ENCODE measurements at places on chromosomes 7 and 10.

DNA sequence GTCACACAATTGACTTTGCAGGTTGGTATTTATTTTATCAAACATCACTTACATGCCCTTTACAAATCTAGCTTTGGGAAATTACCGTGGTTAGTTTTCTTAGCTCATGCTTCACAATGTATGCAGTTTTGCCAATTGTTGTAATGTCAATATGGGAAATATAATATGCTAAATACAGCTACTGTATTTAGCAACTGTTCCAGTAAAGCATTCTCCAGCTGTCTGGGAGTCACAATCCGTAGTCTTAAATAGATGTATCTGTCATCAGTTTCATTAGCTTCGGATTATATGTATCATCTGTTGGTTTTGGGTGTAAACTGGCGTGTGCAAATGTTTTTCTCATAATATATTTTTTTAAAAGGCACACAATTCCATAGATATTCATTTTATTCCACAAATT lies 19.4 kb upstream of the AHR start:
- no peak for DNase-seq

DNA sequence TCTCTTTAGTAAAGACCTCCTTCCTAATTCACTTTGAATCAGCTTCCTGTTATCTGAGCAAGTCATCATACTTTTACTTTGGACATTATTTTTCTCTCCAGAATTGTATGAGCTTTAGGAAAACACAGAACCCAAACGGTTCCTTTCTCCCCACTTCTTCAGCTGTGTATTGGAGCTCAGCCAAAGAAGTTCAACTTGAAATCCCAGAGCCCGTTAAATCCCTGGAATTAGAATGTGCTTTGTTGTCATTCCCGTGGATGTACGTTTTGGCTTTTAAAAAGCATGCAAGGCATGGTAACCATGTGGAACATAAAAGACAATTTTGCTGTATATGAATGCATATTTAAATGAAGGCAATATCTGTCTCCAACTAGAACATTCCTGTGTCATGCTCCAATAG lies 46.6 kb downstream of the AGMO start:
- no peak for DNase-seq

- no peak for DNase-seq
Measured at GRCh38 chr7:140609646-140610045, 31.0 kb downstream of the DENND2A start.

DNA sequence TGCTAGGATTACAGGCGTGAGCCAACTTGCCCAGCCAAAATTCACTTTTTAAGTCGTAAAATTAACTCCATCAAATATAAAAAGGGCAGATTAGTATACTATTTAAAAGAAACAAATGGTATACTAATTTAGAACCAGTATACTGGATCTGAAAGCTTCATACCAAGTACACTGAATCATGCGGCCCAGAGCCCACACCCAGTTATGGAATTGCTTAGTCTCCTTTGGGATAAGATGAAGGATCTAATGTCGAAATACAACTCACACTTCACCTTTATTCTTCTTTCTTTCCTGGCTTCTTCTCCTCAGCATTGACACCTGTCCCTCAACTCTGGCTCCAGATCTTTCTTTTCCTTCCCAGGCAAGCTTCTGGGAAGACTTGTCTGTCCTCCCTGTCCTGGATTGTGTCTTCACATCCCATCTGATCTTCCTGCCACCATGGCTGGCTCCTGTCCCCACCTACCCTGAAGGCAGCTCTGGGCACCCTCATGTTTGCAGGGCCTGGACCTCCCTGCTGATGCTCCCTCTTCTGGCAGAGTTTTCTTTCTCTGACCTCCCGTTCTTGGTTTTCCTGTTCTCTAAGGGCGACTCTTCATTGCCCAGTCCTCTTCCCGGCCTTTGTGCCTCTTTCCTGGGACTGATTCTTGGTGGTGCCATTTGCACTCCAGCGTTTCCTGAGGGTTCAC lies 57.8 kb upstream of the CTBP2 start:
- no peak for DNase-seq

- DNase-seq: no peak
Measured at GRCh38 chr7:81714306-81714705, 55.5 kb downstream of the HGF start.

DNA sequence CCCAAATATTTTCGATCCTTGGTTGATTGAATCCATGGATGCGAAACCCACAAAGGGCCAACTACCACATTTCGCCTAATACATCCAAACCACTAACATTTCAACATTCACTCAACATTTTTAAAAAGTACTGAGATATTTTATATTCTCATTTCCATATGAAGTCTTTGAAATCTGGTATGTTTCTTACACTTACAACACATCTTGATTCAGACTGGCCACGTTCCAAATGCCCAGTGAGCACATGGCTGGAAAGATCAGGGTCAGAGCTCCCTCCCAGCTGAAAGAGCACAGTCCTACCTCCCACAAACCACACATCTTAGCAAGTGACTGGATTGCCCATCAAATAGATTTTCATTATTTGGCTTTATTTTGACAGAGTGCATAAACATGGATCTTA lies 18.9 kb downstream of the NCAPG2 start:
- no peak for DNase-seq

DNA sequence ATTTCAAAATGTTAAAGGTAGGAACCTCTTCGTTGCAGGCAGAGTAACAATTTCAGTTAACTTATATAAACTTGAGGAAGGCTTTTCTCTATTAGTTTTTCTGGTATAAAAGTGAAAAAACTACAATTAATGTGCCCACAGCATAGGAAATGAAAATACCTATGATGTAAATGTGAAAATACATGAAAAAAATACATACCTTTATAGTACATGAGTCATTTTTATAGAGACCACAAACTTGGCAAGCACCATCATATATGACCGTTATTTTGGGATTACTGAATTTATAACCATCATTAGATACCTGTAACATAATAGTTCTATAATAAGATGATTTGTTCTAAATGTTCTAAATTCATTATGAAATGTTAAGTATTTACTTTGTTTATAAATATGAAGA lies 42.7 kb downstream of the VWDE start:
- no peak for DNase-seq

DNA sequence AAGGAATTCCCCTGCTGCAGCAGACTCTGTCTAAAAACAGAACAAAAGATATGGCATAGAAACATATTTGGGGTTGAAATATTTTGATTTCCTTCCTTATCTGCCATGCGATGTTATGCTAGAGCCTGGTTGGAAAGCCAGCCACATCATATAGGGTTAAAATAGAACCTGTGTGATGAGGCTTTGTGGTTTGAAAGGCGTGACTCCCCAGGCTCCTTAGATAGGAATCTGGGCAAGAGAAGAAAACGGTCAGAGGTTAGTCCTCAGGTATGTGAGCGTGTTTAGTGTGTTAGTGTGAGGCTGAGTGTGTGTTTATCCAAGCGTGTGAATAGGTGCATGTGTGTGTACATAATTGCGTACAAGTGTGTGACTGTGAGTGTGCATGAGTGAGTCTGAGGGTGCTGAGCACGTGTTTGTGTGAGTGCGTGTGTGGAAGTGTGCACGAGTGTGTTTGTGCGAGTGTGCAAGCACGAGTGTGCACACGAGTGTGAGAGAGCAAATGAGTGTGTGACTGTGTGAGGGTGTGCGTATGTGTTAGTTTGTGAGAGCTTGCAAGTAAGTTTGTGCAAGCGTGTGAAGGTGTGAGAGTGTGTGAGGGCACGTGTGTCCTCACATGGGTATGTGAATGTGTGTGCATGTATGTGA lies 79.9 kb downstream of the COL26A1 start:
- no peak for DNase-seq

DNA sequence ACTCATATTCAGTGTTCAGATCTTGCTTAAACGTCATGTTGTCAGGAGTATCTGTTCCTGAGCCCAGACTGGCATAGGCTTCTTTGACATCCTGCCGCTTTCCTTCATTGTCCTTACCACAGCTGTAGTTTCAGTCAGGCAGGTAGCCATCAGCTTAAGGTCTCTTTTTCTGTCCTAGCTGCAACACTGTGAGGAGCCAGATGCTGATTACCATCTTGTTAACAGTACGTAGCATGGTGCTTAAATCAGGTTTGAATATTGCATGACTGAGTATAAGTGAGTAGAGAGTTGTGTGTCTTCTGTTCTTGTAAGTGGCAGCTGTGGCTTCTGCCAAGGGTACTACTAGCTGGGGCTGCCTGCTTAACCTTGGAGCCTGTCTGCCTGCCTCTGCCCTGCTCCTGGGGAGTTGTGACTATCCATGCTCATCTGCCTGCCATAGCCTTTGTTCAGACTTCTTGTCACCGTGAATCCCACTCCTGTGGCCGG lies 92.6 kb downstream of the MAPK8 start:
- no peak for DNase-seq

DNA sequence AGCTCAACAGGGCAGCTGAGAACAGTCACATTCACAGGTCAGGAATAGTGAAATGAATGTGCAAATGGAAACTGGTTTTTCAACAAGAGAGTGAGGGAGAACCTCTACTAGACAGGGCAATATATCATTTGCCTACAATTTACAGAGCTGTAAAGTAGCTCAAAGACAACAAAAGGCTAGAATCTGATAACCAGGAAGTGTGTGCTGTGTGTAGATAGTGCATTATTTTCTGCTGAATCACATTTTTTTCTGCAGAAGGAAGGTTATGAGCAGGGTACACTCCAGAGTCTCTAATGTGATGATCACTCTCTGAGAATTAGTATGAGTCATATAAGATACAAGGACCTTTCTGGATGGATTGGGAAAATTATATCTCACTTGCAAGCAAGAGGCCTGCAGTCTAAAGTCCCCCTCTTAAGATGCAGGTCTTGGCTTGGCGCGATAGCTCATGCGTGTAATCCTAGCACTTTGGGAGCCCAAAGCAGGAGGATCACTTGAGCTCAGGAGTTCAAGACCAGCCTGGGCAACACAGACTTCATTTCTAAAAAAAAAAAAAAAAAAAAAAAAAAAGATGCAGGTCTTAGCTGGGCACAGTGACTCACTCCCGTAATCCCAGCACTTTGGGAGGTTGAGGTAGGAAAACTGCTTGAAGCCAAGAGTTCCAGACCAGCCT lies 59.9 kb upstream of the COBL start:
- no peak for DNase-seq

DNA sequence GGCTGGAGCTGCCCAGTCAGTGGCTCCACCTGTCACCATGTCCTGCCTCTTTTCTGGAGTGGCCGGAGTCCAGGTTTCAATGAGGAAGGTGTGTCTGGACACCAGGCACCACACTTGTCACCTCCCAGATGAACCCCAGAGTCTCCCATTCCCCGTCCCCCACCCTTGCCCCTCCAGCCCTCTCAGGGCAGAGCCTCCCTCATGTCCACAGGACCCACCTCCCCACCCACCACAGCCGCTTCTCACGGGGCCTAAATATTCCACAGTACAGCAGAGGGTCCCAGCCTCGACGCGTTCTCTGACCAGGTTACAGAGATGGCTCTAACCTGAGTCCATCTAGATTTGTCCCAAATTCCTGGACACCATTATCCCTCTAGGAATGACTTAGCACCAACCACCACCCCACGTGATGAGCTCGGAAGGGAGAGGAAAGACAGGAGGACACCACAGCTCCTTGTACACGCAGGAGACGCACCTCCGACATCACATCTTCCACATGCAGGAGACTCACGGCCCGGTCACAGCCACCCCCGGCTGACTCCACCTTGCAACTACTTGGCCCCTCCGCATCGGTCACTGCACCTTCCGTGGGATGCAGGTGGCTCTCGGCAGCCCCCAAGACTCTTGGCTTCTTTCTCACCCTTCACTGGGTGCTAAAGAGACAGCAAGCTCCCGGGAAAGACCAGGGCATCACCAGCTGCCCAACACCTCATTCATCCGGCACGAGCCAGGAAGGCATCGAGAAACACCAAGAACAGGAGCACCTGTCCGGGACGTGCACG lies 560.2 kb downstream of the DNAJB6 start:
- no peak for DNase-seq

DNA sequence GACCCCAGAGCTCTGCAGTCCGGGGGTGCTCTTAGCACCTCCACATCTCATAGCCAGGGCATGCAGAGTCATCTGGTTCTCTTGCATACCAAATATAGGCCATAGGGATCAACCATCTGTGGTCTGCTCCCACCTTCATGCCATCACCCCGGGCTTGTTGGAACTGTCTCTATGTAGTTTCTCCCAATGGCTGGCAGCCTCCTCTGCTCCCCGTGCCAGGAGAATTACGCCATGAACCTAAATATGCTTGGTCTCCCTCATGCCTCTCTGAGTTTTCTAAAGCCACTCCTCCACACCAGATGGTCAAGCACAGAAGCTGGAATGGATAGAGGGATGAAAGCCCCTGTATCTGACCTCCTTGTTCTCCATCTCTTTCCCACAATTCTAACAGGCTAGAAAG lies 302.6 kb upstream of the MYO3A start:
- DNase-seq: no peak

- no peak for DNase-seq
Measured at GRCh38 chr10:120172356-120172755, 279.8 kb downstream of the SEC23IP start.

- DNase-seq: no peak
Measured at GRCh38 chr7:120615703-120616102, 242.2 kb downstream of the TSPAN12 start.

DNA sequence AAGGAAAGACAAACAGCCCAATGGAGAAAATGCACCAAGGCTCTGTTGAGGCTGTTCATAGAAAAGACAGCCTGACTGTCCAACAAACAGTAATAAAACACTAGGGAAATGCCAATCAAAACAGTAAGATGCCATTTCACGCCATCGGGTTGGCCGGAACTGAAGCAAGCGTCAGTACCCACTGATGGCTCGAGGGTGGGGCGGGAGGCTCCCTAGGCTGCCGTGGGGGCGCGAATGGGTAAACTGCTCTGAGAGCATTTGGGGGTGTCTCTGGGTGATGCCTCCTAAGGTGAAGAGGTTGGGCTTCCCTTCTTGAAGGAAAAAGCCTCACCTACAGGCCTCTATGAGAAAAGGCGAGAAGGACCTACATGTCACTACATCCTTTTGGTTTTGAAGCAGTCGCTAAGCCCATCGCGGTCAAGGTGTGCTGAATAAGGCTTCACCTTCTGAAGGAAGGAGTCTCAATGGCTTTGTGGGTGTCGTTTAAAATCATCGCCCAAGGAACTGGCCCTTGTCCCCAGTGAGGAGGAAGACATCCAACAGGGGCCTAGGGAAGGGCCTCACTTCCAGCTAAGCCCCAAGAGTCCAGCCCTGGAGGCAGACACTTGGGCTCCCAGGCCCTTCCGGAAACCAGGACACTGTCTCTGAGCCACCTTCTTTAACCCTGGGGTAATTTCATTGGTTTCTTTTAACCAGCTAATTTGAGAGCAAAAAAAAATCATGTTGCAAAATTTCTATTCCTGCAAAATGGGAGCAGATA lies 98.5 kb upstream of the PPP2R2D start:
- DNase-seq: no peak

DNA sequence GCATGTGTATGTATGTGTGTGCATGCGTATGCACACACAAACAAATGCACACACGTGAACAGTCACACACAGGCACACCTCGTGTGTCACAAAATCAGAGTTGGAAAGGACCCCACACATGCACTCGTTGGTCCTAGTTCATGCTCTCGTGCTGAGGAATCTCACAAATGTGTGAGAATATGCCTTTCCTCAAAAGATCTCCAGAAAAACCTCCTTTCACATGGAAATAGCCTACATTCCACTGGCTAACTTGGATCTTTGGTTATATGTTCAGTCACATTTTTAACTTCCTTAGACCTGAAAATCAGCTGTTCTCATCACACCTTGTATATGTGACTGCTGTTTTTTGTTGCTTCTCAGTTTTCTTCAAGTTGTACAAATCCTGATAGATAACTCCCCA lies 256.7 kb downstream of the DPP6 start:
- DNase-seq: no peak

- DNase-seq: no peak
Measured at GRCh38 chr10:10032991-10033390, 984.7 kb upstream of the CELF2 start.

Measured in tibial nerve (tissue), 4 donors.